Kasumi-1 (cell line): ENCODE measurements at places on chromosomes 11 and 22.

GRCh38 chr11:87397011-87397865, 359.5 kb downstream of the TMEM135 start:
- peak; percentile 41 for DNase-seq

DNA sequence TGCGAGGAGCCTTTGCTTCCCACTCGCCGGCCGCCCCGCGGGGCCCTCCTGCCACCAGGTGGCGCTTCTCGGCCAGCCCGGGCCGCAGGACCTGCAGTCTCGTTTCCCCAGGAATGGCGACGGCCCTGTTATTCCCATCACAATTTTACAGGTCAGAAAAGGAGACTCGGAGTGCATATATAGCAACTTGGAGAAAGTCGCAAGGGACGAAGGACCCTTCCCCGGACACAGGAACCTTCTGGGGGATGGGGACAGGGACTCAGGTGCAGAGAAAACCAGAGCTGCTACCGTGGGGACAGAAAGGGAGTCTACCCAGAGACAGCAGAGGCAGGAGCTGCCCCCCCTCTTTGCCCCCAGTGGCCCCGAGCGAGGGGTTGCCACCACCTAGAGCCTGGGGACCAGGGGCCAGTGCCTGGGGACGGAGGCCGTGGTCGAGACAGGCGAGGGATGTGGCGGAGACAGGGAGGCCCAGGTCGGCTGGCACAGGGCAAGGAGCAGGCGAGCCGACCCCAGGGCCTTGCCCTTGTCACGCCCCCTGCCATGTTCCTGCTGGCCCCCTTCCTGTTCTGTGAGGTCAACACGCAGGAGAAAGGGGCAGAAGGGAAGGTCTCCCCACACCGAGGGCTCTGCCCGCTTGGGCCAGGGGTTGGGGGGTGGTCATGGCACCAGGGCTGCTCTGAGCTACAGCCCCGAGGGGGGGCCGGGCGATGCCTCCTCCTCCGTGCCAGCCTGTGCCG, 3.5 kb upstream of the KRTAP5-6 start:
- DNase-seq = peak; percentile 75

DNA sequence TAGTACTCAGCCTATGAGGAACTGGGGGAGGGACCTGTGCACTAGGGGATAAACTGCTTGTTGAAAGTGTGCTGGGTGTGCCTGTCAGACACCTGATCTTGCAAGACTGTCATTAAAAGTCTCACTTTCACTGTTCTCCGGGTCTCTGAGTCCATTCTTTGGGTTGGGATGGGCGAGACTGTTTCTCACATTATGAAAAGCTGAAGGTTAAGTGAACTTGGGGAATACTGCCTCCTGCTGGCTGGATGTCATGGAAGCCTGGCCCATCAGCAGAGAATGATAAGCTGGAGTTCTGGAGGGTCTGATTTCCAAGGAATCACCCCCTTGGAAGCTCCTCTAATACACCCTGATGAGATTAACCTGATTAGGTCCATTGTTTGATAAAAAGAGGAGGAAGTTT, 9.0 kb upstream of the VPREB1 start:
- DNase-seq = peak; percentile 1

- no peak for DNase-seq
Measured at GRCh38 chr11:97445561-97445960, 1055.7 kb downstream of the JRKL start.

- DNase-seq = no peak
Measured at GRCh38 chr11:38282718-38283117, 1684.7 kb upstream of the RAG2 start.

- no peak for DNase-seq
Measured at GRCh38 chr11:8766988-8767374, 84.4 kb downstream of the RPL27A start.

GRCh38 chr11:68040957-68041591, 2.2 kb downstream of the TCIRG1 start:
- DNase-seq = no peak

DNA sequence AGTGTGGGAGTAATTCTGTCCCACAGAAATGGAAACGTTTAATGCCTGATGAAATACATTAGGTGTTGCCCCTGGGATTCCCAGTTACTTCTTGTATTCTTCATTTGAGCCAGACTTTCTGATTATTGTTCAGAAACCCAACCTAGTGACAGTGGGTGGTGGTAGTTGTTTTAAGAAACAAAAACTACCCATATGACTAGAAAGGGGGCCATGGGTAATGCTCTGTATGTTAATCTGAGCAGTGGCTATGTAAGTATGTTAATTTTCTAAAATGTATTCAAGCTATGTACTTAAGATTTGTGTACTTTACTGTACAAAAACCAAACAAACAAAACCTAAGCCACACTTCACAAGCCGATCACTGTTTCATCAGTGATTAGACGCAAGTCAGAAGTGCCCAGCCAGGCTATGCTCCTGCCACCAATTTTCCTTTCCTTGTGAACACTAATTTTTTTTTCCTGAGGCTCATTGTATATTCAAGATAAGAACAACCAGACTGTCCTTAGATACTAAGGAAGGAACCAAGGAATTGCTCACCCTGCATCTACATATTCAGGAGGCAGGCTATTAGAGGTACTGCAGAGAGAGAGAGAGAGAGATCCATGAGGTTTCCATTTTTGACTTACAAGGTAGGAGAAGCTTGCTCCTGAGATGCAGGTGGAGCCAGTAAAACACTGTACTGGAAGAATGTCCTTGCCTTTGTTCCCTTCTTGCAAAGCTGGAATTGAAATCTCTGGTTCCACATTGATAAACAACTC, 122.7 kb downstream of the DBX1 start:
- DNase-seq = no peak

- no peak for DNase-seq
Measured at GRCh38 chr11:107504981-107505380, 47.4 kb upstream of the CWF19L2 start.

DNA sequence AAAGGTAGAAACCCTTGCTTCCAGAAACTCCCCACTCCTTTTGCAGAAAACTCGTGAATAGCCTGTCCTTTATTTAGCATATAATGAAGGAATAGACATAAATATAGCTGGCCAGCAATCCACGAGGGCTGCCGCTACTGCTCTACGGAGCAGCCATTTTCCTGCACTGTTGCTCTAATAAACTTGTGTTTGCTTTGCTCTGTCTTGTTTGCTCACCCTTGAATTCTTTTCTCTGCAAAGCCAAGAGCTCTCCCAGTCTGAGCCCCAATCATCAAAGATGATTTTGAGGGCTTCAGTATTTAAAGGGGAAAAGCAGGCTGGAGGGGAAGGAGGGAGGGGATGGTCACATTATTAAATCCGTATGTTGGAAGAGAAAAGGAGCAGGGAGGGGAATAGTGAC, 16.6 kb upstream of the CHKA start:
- no peak for DNase-seq

GRCh38 chr11:13318498-13319295, 41.1 kb downstream of the BMAL1 start:
- DNase-seq = peak; percentile 12

DNA sequence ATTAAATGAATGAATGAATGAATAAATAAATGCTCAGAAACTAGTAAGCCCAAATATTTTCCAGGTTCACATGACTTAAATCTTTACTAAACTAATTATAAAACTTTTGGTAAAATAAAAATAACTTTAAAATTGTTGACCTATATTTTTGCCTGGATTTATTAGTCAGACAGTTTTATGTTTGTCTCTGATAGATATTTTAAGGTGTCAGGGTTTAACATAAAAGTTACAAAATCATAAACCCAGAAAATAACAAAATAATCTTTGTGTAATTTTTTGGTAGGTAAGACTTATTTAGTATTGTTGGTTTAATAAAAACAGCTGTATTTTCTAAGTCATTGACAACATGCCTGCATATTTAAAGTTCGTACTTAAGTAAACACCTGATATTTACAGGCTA, 27.4 kb upstream of the HEPHL1 start:
- no peak for DNase-seq

GRCh38 chr11:64878223-64878493, 263 bp downstream of the EHD1 start:
- DNase-seq = peak; percentile 55

GRCh38 chr11:111088847-111089355, 156.6 kb upstream of the POU2AF2 start:
- DNase-seq = no peak

- no peak for DNase-seq
Measured at GRCh38 chr22:32693102-32693501, 108.4 kb upstream of the TIMP3 start.

DNA sequence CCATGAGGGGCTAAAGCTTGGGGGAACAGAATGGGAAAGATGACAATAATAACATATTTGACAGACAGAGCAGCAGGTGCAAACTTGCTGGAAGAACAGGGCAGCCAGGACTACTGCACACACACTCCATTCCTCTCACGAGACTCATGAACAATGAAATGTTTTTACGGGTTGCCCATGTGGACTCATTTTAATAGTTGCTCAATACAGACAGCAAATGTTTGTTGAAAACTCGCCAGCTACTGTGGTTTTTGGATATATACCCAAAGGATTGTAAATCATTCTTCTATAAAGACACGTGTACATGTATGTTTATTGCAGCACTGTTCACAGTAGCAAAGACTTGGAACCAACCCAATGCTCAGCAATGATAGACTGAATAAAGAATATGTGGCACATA, 10.3 kb downstream of the SYT13 start:
- no peak for DNase-seq

GRCh38 chr11:3096909-3097530, 39.8 kb upstream of the CARS1 start:
- no peak for DNase-seq

- no peak for DNase-seq
Measured at GRCh38 chr11:102135256-102135655, 25.0 kb downstream of the YAP1 start.

DNA sequence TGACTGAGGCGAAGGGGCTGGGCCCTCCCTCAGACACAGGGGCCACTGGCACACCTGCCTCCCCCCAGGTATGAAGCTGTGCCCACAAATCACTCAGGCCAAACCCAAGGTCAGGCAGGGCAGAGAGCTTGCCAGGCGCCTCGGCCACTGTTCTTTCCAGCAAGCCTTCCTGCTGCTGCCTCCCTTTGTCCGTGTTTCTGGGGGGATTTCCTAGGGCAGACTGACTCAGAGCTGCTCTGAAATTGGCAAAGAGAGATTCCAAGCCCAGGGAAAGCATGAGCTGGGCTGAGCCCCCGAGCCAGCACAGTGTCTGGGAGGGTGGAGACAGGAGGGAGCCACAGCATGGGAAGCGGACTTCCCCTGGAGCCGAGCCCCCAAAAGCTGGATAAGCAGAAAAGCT, 33.2 kb downstream of the PPP2R1B start:
- no peak for DNase-seq

DNA sequence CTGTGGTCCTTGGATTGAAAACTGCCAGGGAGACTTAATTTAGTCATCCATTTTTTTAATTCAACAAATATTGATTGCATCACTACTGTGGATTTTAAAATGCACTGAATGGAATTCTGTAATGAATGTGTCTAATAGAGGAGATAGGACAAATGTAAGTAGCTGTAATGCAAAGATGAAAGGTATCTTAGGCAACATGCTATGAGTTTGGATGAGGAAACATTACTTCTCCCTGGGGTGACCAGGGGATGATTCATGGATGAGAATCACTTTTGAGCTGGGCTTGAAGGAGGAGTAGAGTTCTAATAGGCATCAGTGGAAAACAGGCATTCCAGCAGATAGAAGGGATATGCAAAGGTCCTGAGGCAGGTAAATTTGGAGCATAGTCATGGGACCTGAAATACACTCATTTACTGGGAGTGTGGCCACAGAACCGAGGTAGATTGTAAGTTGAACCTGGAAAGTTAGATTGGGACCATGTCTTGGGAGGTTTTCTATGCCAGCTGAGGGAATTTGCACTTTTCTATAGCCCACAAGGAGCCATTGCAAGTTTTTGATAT, 43.4 kb downstream of the PKNOX2 start:
- DNase-seq = no peak

DNA sequence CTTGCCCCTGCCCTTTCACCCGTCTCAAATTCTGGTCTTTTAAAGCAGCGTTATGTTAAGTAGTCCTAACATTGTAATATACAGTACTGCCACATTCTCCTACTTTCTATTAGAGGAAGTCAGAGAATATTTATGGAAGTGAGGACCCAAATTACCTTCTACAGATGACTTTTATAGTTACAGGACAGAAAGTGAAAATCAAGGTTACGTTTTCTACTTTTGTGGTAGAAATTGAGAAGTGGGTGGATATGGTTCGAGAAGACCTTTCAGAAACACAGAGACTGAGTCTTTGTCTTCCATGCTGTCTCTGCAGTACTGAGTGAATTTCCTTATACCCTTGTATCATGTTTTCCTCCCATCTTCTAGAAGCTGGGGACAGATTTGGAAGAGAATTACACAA, 17.1 kb downstream of the SC5D start:
- DNase-seq = no peak

DNA sequence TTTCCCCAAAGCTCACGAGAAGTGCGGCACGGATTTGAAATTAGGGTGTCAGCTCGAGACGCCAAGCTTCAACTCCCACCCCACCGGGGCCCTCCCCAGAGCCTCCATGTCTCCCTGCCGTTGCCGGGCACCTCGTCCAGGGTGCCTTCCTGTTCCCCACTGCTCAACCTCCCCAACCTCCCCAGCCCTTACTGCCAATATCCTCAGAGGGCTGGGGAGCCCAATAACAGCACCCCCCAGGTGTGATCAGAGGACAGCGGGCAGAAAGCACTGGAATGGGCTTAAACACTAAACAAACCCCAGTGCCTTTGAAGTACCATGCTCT, 1336.4 kb downstream of the TBC1D22A start:
- DNase-seq = no peak

GRCh38 chr11:134425816-134426536, 13.9 kb upstream of the B3GAT1 start:
- no peak for DNase-seq

GRCh38 chr11:45045683-45046471, 95.2 kb upstream of the TP53I11 start:
- peak; percentile 14 for DNase-seq

DNA sequence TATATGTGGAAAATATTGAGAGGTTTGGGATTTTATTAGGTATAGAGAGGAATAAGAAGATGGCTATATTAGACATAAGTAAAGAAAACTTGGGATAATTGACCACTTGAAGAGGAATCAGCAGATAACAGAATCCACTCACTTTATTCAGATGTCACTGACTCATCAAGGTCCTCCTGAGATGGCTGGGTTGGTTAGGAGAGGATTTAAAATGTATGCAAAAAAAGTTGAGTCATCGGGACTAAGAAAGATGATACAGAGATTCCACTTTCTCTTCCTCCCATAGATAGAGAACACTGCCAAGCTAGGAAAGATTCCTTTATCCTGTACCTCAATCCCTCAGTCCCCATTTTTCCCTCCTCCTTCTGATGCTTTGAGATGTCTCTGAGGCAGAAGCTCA, at the start of gene OR6A2:
Gene OR6A2, minus strand, starts transcription at position 288 of the 400 bp plus-strand sequence. CDS start 3,981 bp downstream, outside the sequence.
- no peak for DNase-seq
